ENCODE measurements at places on chromosomes 12 and 14.
A peak's percentile ranks its signal among the peaks of the same experiment; 100 is the strongest.

GRCh38 chr12:93784339-93785086, 107.3 kb downstream of the CRADD start:
- peak; percentile 60 for DNase-seq

- DNase-seq, result no peak
These were observed 53.3 kb downstream of the SMIM41 start for GRCh38 chr12:52132754-52133161.

DNA sequence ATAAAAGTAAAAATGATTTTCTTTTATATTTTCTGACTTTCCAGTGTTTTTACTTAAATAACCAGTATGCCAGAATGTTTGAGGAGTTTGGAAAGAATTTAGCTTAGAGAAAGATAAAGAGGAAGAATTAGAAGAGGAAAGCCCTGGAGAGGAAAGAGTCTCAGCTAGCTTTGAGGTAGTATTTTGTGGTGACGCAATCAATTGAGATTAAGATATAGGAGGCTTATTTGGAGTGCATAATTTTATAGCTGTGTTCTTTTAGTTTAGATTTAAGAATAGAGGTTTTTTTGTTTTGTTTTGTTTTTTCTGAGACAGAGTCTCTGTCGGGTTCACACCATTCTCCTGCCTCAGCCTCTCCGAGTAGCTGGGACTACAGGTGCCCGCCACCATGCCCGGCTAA, 18.1 kb downstream of the CLEC2B start:
- no peak for DNase-seq

DNA sequence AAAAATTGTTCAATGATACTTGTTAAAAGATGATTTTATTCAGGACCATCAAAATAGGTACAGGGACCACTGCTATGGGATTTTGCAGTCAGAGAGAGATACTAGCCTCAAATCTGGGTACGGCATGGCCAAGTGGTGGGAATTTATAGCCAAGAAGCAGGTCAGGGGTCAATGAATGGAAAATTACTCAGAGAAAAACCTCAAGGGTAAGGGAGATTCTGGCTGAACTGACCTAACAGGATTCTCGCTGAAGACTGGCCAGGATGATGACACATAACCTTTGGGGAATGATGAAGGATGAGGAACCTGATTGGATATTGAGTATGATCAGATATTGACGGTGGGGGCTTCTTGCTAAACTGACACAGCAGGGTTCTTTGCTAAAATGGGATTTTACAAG, 32.7 kb downstream of the DEPDC4 start:
- no peak for DNase-seq

- DNase-seq, result no peak
These were observed 151.9 kb upstream of the ABCD2 start for GRCh38 chr12:39771456-39771855.

DNA sequence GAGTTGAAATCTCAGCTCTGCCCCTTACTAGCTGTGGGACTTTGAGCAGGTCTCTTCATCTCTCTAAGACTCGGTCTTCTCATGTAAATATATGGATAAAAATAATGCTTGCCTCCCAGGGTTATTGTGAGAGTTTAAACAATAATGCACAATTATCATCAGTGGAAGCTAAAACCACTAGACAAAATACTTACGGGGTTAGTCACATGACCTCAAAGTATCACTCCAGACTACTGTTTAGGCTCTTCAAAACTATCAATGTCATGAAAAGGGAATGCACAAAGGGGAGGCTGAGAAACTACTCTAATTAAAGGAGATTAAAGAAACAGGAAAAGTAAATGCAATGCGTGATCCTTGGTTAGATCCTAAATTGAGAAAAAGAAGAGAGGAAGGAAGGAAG, 24.5 kb upstream of the TSPAN11 start:
- no peak for DNase-seq

GRCh38 chr12:64627771-64628170, 17.5 kb downstream of the RASSF3 start:
- no peak for DNase-seq

DNA sequence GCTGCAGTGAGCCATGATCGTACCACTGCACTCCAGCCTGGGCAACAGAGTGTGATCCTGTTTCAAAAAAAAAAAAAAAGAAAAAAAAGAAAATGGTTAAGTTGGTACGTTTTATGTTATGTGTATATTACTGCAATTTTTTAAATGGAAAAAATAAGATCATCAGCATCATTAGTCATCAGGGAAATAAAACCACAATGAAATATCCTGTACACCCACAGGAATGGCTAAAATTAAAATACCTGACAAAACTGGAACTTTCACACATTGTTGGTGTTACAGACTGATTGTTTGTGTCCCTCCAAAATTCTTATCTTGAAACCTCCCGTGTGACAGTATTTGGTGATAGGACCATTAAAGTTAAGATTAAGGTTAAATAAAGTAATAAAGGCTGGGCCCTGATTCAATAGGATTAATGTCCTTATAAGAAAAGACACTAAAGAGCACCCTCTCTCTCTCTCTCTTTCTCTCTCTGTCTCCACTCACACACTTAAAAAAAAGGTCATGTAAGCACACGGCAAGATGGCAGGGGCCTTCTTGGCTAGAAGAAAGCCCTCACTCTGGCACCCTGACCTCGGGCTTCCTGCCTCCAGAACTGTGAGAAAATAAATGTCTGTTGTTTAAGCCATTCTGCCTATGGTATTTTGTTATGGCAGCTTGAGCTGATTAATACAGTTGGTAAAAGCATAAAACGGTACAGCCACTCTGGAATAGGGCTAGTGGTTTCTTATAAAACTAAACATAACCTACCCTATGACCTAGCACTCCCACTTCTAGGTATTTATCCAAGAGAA, 48.3 kb upstream of the ZFP36L1 start:
- DNase-seq, result no peak

DNA sequence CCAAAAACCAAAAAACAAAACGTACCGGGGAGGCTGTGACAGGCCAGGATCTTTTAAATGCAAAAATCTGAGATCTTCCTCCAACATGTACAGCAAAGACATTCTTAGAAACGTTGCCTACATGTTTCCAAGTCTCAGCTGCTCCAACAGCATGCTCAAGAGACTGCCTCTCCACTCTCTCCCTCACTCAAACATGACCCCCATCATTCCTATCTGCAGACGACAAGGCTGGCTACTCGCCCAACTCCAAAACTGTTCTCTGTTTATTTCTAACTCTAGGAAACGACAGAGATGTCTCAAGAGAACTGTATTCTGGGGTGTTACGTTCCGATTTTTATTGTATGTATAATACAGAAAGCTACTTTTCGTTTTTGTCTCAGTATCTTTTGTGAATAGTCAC, 57.5 kb upstream of the TMCC3 start:
- no peak for DNase-seq

GRCh38 chr14:84856751-84857534, 673.0 kb upstream of the FLRT2 start:
- no peak for DNase-seq

DNA sequence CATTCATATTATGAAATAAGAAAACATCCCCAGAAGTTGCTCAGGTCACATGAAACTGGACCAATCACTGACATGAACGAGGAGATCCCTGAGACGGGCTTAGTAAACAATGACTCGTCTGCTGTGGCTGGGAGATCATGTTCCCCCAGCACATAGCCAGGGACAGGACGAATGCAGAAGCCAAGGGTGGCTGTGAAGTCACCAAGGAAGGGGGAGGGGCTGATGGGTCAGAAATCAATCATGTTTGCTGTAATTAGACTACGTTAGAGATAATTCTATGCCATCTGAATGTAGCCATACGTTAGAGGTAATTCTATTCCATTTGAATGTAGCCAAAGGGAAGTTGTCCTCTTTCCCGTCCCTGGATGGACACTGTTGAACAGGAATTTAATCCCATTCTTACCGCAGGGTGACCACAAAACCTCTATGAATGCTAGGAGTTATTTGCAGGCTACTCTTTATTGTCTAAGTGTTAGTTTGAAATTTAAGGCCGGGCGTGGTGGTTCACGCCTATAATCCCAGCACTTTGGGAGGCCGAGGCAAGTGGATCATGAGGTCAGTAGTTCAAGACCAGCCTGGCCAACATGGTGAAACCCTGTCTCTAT, 332.9 kb downstream of the TMEM132D start:
- no peak for DNase-seq

GRCh38 chr12:1289371-1290155, 298.5 kb downstream of the ERC1 start:
- peak; percentile 45 for DNase-seq

GRCh38 chr12:25449007-25449406, 104.1 kb downstream of the LMNTD1 start:
- DNase-seq, result no peak

- DNase-seq, result no peak
These were observed 625.4 kb upstream of the LRFN5 start for GRCh38 chr14:40981247-40981646.

DNA sequence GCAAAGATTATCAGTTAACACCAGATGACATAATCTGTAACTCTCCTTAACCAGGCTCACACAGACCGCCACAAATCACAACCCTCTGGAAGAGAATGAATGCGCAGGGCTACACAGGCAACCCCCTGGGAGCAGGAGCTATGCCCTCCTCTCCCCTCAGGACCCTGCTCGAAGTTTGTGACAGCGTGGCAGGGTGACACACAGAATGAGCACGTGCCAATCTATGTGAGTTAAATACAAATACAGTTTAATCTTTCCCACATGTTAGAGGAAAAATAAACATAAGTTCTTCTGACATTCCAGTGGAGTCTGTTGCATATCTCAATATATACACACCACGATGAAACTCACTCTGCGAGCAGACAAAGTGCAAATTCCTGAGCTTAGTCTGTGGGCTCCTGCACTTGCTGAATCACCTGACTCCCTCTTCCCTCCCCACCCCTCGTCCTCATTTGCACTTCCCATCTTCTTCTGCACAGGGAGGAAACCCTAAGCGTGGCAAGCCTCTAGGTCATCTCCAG, 37.6 kb downstream of the BCAT1 start:
- no peak for DNase-seq

- no peak for DNase-seq
These were observed 353.9 kb downstream of the PCNX1 start for GRCh38 chr14:71261206-71261605.

DNA sequence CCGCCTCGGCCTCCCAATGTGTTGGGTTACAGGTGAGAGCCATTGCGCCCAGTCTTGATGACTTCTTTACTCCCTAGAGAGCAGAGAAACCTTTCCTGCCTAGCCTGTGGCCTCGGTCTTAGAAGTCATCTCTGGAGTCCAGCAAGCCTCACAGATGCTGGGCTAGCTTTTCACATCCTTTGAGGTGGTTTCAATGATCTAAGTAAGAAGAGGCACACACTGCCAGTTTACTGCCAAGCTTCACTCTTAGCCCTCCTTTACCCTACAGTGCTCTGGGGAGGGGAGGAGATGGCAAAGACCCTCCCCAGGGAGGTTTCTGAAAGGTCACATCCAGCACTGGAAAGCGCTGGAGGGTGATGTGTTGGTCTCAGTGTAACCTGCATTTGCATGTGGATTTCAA, 304.8 kb downstream of the PCNX1 start:
- no peak for DNase-seq

GRCh38 chr12:113473942-113474341, 2.3 kb upstream of the LHX5 start:
- no peak for DNase-seq

DNA sequence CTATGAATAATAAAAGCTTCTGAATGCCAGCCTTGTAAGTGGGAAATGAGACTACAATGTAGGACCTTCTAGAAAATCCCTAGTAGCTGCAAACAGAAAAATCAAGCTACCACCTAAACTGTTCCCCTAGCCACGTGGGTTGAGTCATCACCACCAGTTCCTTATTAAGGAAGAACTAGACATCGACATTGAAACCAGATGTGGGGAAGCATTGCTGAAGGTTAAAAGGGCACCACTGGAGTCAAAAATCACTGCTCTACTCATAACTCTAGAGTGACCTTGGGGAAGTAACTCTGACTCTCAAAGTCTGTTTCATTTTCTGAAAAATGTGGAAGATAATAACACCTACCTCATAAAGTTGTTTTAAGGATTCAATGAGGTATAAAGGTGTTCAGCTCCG, 9.4 kb upstream of the CNIH1 start:
- peak; percentile 35 for DNase-seq

DNA sequence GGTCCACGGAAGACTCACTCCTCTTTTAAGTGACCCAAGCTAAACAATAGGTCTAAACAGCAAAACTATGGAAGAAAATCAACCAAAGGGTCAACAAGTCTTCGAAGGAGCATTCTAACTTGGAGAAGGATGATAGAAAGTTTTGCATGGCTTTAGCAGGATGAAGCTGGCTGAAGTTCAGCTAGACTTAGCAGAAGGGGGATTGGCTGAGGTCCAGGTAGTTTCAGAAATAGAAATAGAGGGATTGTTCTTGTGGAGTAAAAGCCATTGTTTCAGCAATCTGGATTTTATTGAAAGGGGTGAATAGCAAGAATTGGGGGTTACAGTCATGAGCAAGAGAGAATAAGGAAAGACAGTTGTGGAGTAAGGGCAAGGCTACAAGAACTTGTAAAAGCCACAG, 84.7 kb upstream of the TSPAN8 start:
- DNase-seq, result no peak

GRCh38 chr14:51823706-51824105, 36.7 kb upstream of the GNG2 start:
- DNase-seq, result no peak

- DNase-seq, result no peak
These were observed 68.5 kb upstream of the CAPRIN2 start for GRCh38 chr12:30823156-30823699.

DNA sequence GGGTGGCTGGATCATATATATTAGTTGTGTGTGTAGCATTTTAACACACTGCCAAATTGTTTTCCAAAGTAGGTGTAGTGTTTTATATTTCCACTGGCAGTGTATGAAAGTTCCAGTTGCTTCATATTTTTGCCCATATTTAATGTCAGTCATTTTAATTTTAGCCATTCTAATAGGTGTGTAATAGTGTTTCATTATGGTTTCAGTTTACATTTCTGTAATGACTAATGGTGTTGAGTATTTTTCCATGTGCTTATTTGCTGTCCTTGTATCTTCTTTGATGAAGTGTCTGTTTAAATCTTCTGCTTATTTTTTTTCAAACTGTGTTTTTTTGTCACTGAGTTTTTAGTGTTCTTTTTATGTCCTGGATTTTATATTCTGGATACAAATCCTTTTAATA, 8.7 kb downstream of the TBC1D15 start:
- no peak for DNase-seq

GRCh38 chr12:3129301-3130056, 52.3 kb downstream of the TSPAN9 start:
- peak; percentile 94 for DNase-seq

- peak; percentile 30 for DNase-seq
These were observed 605 bp downstream of the ANKRD52 start for GRCh38 chr12:56257491-56258067.

- DNase-seq, result no peak
These were observed 234.0 kb downstream of the SYT1 start for GRCh38 chr12:79098530-79098929.

DNA sequence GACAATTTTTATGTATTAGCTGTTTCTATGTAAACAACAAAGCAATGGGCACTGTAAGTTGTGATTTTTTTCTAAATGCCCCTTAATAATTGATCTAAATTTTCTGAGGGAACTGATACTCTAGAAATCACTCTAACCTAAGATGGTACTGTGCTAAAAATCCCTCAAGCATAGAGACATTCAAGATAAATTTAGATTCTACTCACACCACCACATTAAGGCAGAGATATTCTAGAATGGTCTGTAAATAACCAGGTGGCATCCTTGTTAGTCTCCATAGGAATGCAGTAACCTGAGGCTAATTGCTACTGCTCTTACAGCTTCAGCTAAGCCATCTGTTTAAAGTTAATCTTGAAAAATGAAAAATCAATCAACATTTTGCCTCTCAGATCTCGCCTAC, 87.3 kb downstream of the SLC41A2 start:
- no peak for DNase-seq
